ENCODE measurements at places on chromosomes 7 and 10.

DNA sequence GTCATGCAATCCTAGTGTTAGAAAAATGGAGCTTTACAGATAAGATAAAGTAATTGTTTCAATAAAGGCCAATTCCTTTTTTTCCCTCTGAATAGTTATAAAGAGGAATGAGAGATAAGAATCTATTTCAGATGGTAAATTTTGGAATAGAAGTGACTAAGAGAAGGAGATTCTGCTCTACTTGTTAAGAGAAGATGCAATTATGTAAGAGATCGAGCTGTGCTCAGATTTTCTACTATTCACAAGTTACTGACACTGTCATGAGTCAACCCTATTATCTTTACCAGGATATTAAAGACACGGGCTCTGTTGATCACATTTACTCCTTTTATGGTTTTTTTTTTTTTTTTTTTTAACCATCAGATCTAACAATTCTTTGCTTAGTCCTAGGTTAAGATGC lies 511.3 kb downstream of the ARL4A start:
- DNase-seq = no peak

DNA sequence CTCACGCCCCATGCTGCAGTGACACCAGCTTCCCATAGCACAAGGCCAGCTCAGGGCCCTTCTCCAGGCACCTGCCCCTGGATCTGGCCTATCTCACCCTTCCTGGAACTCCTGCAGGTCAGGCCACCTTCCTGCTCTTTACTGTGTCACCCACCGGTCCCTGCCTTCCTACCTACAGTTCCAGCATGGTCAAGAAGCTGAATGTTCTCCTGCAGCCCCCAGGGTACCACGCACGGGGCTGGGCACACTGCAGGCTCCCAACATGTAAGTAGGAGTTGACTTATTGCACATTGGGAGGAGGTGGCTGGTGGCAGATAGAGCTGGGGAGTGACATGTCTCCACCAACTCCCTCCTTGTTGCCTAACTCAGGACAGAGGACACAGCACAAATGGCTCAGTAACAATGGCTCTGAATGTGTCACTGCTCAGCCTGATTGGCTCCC lies 14.5 kb downstream of the ITPRIP start:
- DNase-seq = no peak

- no peak for DNase-seq
These were observed 1325.5 kb downstream of the REEP3 start for GRCh38 chr10:64846700-64847099.

- DNase-seq = no peak
These were observed 43.1 kb downstream of the SYPL1 start for GRCh38 chr7:106068986-106069385.

GRCh38 chr7:11355399-11356005 lies 381.8 kb downstream of the PHF14 start:
- no peak for DNase-seq

- no peak for DNase-seq
These were observed 18.4 kb downstream of the C7orf57 start for GRCh38 chr7:48053736-48054135.
